Sciatic nerve (tissue), 2 donors: ENCODE measurements at places on chromosomes 6 and 20. TPM values are rescaled to one million over a fixed set of nuclear protein-coding genes. Genes with fewer than 3 reads are reported as not detected.

The DNAAF9 gene
- total RNA-seq: 35.0 TPM

The EFCAB8 gene
- 1.1 TPM for total RNA-seq

The TCF19 gene
- total RNA-seq: 5.9 TPM

The TRIM38 gene
- total RNA-seq: 15.6 TPM

The CLPSL1 gene
- total RNA-seq: not detected

The TMEM200A gene
- total RNA-seq: 18.5 TPM

The DDO gene
- 1.3 TPM for total RNA-seq

The C6orf141 gene
- 7.6 TPM for total RNA-seq

The NKAIN4 gene
- total RNA-seq: 3.0 TPM

The SPATS1 gene
- not detected for total RNA-seq

The MED20 gene
- total RNA-seq: 14.6 TPM

The ENPP3 gene
- total RNA-seq: 1.7 TPM

The SCUBE3 gene
- 2.9 TPM for total RNA-seq

The MLN gene
- total RNA-seq: not detected

The EDN1 gene
- 35.0 TPM for total RNA-seq

The COL11A2 gene
- 5.6 TPM for total RNA-seq

The TGM3 gene
- total RNA-seq: not detected

The RAET1L gene
- not detected for total RNA-seq
